ENCODE measurements at places on chromosomes 4 and X. TPM values are rescaled to one million over a fixed set of nuclear protein-coding genes. Genes with fewer than 3 reads are reported as not detected.

IL3RA gene
- not detected for total RNA-seq

GABRQ gene
- 8.8 TPM for total RNA-seq

LYAR gene
- total RNA-seq = 24.9 TPM

USP51 gene
- 1.1 TPM for total RNA-seq

ADH7 gene
- total RNA-seq = not detected

AREG gene
- total RNA-seq = not detected

TMEM150C gene
- total RNA-seq = 1.8 TPM

EREG gene
- 1.6 TPM for total RNA-seq

Data from M059J (cell line).